ENCODE measurements at places on chromosomes 1 and 21.

DNA sequence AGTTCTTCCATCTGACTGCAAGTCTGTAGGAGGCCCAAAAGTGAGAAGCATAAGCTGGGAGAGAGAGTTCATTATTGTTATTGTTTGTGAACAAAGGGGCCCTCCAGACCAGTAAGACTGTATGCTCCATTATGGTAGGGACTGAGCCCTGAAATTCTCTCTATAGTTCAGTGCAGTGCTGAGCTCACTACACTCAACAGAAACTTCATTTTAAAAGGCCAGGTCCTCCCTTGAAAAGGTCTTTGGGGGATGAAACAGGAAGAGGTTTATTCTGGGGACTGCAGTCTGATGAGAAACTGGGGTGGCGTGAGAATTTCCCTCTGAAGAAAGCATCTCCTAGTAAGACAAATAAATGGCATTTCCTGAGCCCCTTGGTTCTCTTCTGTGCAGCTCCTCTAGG is 5.5 kb upstream of the GATAD2B start:
- no peak for DNase-seq

- DNase-seq, result peak; percentile 79
These were observed 74.2 kb downstream of the SIM2 start for GRCh38 chr21:36773117-36773516.

- DNase-seq, result no peak
These were observed 31.9 kb downstream of the MAP3K21 start for GRCh38 chr1:233359431-233359830.

GRCh38 chr1:171901245-171901644 is 59.9 kb downstream of the DNM3 start:
- no peak for DNase-seq

DNA sequence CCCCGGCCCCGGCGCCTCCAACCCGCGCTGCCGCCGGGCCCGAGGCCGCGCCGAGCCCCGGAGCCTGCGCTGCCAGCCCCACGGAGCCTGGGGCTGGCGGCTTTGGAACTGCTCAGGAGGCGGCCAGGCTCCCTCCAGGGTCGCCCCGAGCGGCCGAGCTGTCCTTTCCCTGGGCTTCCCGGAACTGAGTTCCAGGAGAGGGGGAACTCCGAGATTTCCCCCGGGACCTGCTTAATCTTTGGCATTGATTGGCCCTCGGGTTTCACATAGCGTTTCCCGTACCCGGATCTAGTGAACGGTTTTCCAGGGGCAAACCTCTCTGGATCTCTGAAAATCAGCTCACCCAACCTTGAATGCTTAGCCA is 504 bp downstream of the H6PD start:
- peak; percentile 65 for DNase-seq

DNA sequence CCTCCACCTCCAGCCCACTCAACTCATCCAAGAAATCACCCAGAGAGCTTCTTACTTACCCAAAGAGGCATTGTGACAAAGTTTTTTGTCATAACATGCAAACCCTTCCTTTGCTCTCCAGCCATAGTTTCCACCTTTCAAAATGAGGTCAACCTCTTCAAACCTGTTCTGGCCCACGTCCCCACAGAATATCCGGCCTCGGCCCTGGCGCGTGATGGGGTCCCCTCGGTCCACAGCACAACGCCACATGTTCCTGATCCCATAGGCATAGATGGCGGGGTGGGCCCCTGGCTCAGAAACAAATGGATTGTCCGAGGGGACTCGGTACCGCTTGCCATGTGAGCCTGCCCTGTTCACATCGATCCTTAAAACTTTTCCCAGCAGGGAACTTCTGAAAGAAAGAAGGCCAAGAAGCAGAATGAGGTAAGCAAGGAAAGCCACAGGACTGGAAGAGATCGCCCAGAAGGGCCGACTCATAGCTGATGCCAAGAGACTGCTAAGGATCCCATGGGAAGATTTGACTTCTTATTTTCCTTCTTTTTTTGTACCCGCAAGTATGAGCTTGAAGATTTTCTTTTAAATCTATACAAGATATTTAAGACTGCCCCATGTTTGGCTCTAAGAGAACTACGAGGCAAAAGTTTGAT is 7.8 kb downstream of the HHIPL2 start:
- no peak for DNase-seq

DNA sequence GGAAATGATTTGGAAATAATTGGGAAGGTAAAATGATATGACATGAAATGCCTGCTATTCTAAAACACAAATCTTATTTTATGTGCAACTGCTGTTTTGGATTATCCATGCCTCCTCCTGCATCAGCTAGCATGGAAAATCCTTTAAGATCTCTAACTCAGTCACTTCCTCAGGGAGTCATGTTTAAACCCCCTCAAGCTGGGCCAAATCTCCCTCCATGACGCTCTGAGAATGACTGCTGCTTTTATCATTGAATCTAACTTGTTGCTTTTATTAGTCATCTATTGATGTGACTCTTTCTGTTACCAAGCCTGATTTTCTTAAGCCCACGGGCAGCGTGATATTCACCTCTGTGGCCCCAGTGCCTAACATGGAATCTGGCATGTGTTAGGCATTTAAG is 324.8 kb downstream of the DISC1 start:
- no peak for DNase-seq

DNA sequence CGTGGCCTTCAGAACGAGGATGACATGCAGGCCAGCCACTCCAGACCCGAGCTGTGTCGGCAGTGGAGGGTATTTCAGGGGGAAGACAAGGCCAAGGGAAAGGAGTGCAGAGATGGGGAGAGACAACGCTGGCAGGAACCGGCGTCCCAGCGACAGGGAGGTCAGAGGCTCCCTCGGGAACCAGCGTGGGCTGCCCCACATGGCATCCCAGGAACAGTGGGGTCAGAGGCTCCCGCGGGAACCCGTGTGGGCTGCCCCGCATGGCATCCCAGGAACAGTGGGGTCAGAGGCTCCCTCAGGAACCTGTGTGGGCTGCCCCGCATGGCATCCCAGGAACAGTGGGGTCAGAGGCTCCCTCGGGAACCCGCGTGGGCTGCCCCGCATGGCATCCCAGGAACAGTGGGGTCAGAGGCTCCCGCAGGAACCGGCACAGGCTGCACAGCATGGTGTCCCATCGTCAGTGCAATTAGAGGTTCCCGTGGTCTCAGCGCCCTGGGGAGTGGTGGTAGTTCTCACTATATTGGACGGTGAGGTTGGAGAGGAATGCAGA is 43.0 kb downstream of the SLC19A1 start:
- peak; percentile 10 for DNase-seq

- DNase-seq, result no peak
These were observed 63.0 kb upstream of the ATP5PO start for GRCh38 chr21:33978585-33978984.

DNA sequence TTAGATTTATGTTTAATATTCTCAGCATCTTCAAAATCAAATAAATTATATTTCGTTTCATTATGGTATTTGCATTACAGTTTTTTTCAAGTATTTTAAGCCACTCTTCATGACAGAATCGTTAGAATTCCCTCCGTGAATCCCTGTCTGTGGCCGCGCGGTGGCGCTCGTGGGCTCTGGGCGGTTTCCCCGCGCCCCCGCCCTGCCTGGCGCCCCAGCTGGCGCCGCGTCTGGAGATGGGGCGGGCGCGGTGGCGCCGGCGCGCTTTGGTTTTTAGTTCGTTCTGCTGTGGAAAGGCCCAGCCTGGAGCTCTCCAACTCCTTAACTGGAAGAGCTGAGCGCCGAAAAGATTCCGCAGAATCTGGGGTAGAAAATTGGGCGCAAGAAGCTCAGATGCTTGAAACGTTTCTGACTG is 25.7 kb downstream of the PRMT2 start:
- peak; percentile 65 for DNase-seq

- no peak for DNase-seq
These were observed 63.4 kb downstream of the LYPLAL1 start for GRCh38 chr1:219236933-219237610.

DNA sequence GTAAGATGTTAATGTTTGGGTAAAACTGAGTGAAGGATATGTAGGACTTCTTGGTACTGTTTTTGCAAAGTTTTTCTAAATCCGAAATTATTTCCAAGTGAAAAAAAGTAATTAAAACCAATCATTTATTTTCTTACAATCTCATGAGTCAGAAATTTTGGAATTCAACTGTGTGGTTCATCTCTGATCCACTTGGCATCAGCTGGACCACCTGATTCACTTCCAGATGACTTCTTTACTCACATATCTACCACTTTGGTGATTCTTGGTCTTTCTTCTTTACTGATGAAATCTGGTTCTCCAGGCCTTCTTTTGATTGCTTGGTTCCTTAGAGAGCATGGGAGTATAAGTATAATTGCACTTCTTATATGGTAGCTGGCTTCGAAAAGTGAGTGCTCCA is 254.9 kb upstream of the CACYBP start:
- no peak for DNase-seq

- no peak for DNase-seq
These were observed 99.7 kb downstream of the GLIS1 start for GRCh38 chr1:53639251-53639763.

- peak; percentile 86 for DNase-seq
These were observed at the start of gene LRRC8D for GRCh38 chr1:89820422-89821321. Gene LRRC8D (plus strand): TSS chr1:89821032. CDS start chr1:89933069, 112,037 bp downstream.

DNA sequence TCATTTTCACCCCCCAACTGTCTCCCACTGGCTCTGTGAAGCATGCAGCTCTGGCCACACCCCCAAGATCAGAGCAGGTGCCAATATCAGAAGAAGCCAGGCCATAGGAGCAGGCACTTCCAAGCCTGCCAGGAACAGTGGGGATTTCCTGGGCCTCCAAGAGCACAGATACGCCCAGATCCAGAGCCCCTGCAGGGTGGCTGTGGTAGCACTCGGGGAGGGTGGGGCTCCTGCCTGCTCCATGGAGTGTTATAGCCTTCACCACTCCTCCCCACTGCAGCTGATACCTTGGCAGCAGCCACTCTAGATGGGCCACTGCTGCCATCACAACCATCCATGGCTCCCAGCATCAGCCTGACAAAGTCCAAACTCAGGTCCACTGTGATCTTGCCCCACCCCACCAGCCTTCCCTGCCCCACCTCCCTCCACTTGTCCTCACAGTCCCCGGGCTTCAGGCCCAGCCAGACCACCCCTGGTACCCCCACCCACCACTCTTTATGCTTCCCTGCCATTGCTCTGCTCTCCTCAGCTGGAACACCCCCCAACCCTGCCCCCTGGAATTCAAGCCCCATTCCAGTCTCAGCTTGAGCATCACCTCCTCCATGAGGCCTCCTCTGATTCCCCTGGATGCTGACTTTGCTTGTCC is 448.3 kb downstream of the MATN1 start:
- DNase-seq, result no peak

DNA sequence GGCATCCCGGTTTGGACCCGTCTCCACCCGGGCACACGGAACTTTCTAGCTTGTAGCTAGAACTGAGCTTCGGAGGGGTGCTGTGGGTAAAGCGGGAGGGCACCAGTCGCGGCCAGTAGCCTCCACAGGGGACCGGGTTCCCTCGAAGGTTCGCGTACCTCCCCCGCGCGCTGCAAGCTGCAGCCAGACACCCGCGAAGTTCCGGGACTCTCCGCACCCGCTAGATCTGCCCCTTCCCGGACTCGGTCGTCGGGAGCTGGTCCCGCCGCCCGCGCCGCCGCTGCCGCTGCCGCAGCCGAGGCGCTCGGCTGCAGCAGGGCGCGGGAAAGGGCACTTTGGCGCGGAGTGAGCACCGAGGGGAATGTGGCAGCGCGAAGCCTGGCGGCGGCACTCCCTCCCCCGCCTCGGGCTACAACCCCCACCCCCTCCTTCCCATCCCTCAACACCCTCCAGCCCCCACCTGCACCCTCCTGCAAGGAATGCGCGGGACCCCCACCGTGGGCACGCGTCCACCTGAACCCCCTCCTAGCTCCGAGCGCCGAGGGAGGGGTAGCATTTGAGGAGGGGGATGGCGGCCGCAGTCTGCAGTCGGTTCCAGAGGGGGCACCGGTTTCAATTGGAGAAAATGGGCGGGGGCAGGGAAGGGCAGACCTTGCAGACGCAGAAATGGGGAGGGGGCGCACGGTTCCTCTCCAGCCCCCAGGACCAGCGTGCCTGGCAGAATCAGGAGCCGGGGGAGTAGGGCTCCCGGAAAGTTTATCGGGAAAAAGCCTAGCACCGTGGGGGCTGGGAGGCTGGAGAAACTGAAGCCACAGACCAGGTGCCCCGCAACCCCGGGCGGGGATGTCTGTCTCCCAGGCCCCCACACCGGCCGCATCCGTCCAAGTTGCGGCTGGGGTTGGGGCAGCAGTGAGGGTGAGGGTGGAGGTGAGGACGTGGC is 968 bp downstream of the CSMD2 start:
- DNase-seq, result no peak

DNA sequence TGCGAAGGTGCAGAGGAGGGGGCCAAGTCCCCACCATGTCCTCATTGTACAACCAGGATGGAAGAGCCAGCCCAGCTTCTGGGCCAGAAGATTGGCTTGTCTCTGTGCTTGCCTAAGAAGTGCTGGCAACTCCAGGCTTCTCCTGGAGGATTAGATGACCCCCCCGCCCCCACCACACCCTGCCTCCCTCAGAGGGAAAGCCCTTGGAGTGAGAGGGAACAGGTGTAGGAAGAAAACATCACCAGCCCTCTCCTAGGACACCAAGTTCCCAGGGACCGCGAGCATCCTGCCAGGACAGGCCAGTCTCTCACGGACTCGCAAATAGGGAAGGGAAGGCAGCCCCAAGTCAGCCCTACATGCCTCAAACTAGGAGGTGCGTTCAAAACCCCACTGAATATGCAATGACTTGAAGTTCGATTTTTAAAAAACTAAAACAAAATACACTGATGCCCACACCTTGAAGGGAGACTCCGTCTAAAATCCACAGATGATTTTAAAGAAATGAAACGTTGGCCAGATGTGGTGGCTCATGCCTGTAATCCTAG is 20.7 kb upstream of the SLC25A33 start:
- no peak for DNase-seq

DNA sequence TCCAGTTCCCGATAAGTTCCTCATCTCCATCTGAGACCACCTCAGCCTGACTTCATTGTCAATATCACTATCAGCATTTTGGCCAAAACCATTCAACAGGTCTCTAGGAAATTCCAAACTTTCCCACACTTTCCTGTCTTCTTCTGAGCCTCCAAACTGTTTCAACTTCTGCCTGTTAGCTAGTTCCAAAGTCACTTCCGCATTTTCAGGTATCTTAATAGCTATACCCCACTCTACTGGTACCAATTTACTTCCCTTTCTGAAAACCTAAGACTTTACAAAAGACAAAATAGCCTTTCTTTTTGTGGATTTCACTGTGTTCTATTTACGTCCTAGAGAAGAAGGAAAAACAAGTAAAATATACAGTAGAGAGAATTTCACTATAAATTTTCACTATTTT is 147.0 kb upstream of the FMN2 start:
- DNase-seq, result no peak

DNA sequence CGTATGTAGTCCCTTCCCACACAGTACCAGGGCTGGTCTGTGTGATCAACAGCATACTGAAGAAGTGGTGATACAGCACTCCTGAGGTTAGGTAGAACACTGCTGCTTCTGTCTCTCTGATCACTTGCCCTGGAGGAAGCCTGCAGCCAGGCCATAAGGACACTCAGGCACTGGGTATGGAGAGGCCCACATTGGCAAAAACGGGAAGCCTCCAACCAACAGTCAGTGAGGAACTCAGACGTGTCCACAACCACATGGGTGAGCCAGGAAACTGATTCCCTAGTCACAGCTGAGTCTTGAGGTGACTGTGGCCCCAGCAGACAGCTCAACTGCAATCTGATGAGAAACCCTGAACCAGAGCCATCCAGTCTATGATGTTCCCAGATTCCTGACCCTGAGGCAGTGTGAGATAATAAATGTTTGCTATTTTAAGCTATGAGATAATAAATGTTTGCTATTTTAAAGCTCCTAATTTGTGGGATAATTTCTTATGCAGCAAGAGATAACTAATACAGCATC is 62.5 kb downstream of the COQ8A start:
- DNase-seq, result no peak

All from heart right ventricle (tissue), 16 donors.